ENCODE measurements at places on chromosomes 13 and 19.

DNA sequence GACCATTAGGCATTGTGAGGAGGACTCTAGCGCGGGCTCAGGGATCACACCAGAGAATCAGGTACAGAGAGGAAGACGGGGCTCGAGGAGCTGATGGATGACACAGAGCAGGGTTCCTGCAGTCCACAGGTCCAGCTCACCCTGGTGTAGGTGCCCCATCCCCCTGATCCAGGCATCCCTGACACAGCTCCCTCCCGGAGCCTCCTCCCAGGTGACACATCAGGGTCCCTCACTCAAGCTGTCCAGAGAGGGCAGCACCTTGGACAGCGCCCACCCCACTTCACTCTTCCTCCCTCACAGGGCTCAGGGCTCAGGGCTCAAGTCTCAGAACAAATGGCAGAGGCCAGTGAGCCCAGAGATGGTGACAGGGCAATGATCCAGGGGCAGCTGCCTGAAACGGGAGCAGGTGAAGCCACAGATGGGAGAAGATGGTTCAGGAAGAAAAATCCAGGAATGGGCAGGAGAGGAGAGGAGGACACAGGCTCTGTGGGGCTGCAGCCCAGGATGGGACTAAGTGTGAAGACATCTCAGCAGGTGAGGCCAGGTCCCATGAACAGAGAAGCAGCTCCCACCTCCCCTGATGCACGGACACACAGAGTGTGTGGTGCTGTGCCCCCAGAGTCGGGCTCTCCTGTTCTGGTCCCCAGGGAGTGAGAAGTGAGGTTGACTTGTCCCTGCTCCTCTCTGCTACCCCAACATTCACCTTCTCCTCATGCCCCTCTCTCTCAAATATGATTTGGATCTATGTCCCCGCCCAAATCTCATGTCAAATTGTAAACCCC lies 2.8 kb upstream of the CEACAM5 start:
- DNase-seq = no peak

DNA sequence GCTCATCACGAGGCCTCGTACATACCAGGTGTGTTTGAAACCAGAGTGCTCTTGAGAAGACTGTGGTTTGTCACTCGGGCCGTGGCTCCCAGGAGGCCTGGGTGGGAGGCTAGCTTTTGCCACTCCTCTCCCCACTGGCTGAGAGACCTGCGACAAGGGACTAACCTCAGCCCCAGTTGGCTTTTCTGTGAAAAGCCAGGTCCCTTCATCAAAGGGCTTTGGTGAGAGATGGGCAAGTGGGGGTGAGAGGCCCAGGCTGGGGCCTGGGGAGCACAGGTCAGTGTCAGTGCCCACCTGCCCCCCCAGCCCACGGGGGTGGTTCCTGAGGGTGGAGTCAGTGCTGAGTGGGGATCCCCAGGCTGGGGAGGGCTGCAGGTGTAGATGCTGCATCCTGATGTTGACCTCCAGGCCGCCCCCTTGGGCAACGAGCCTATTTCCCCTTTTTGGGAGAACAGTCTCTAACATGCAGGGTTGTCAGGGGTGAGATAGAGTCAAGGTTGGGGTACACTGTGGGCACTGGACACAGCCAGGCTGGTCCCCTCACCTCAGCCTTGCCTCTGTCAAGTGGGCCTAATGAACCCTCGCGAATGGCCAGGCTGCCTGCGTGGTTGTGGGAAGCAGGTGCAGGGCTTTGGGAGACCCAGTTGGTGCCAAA lies 661 bp downstream of the KCNJ14 start:
- DNase-seq = no peak

GRCh38 chr19:23512151-23512925 lies 117.1 kb upstream of the ZNF91 start:
- no peak for DNase-seq

GRCh38 chr13:111031531-111031961 lies 83.6 kb upstream of the ARHGEF7 start:
- DNase-seq = no peak

GRCh38 chr19:35341565-35342225 lies 6.0 kb upstream of the FFAR1 start:
- no peak for DNase-seq

DNA sequence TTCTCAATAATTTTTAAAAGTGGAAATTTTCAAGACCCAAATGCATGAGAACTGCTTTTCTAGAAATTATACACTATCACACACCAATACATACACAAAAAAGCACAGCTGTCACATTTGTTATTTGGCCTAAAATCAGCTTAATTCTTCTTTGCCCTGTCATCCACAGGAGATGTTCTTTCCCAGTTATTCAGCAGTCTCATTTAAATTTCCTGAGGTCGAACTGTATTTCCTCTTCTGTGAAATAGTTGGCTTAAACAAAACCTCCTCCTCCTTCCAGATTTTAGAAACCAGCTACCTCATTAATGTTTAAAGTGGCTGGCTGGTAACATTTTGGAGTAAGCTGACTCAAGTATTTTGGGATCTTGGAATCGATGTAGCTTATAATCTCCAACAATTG lies 39.1 kb downstream of the SMAD9 start:
- DNase-seq = no peak

All from GM12864 (cell line).